T-cell (primary cell): ENCODE measurements at places on chromosomes 12 and 14.

GRCh38 chr14:97692084-97692483 lies 894.9 kb downstream of the VRK1 start:
- H3K4me1 ChIP-seq = peaks cover 2% of the 10 kb centered on the region
- H3K4me3 ChIP-seq = no peak overlapping the region
- H3K36me3 ChIP-seq = no peaks in the 10 kb centered on the region
- no peak for DNase-seq
- H3K27me3 ChIP-seq = no peaks in the 10 kb centered on the region

DNA sequence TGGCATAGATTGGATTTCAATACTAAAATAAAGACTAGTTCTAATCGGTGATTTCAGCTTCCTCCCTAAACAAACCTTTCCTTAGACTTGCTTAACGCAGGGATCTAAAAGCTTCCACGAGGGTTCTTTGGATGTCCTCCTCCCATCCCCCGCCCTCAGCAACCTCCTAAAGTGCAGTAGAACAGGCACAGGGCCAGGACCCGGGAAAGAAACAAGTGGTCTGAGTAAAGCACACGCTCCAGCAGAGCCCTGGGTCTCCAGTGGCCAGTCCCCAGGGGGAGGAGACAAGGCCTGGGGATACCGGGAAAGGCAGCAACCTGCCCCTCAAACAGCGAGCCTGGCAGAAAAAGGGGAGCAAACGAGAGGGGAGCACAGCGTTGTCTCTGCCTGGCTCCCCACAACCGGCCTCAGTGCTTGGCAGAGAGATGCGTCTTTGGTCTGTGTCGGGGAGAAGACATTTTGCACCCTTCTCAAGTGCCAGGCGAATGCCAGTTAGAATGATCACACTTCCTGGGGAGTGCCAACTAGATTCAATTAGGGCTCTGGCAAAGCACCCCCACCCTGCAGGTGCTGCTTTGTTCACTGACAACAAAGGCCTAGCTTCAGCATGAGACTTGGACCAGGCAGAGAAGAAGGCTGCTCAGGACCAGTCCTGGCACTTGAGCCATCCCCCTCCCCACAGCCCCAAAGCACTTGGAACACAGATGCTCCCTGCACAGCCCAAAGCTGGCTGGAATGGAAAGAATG lies 17.1 kb upstream of the SLC6A12 start:
- no peaks in the 10 kb centered on the region for H3K4me1 ChIP-seq
- no peak overlapping the region for H3K27ac ChIP-seq
- H3K27me3 ChIP-seq = no peaks in the 10 kb centered on the region
- H3K4me3 ChIP-seq = no peak overlapping the region
- H3K36me3 ChIP-seq = no peaks in the 10 kb centered on the region
- DNase-seq = no peak

GRCh38 chr12:132593938-132594358 lies 16.4 kb downstream of the LRCOL1 start:
- H3K27me3 ChIP-seq = no peaks in the 10 kb centered on the region
- no peak for DNase-seq
- H3K27ac ChIP-seq = no peak overlapping the region
- peaks cover 14% of the 10 kb centered on the region for H3K4me1 ChIP-seq
- H3K4me3 ChIP-seq = no peak overlapping the region

DNA sequence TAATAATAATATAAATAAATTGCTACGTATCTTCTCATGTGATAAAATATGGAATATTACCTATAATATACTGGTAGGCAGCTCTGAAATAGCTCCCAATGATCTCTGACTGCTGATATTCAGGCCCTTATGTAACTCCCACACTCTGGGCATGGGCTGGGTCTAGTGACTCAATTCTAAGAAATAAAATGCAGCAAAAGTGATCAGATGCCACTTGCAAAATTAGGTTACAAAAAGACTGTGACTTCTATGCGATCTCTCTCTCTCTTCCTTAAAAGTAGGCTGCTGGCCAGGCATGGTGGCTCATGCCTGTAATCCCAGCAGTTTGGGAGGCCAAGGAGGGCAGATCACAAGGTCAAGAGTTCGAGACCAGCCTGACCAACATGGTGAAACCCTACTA lies 10.3 kb upstream of the CACNB3 start:
- DNase-seq = no peak
- H3K27me3 ChIP-seq = no peaks in the 10 kb centered on the region
- no peaks in the 10 kb centered on the region for H3K4me1 ChIP-seq

- no peak overlapping the region for H3K27ac ChIP-seq
- H3K4me1 ChIP-seq = no peaks in the 10 kb centered on the region
- no peak for DNase-seq
- no peaks in the 10 kb centered on the region for H3K36me3 ChIP-seq
These were observed 11.6 kb upstream of the HECTD1 start for GRCh38 chr14:31219169-31219568.

- peaks cover 8% of the 10 kb centered on the region for H3K4me1 ChIP-seq
- H3K4me3 ChIP-seq = no peak overlapping the region
These were observed 28.2 kb downstream of the GTF2A1 start for GRCh38 chr14:81192594-81192993.

DNA sequence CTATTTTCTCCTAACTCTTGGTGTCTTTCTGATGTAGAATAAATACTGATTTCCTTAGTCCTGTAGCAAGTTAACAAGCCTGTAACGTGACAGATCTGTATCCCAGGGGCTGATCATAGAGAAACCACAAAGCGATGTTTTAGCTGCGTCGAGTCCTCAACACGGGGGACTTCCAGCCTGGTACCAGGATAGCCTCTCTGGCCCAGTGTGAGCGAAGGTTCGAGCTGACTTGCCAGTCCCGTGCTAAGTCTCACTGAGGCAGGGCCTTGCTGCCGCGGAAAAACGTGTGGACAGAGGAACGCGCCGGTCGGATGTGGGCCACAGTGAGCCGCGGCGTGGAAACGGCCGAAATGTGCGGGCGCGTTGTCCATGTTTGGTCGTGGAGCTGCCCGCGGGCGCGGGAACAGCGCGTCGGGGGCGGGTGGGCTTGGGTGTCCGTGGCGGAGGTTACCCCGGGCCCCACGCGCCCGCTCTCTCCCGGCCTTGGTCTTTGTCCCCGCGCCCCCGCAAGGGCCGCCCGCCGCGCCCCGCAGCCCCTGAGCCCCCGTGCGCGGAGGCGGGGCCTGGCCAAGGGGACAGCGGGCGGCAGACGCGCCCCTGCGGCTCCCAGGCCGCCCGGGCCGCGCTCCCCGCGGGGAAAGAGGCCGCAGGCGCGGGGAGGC lies 531 bp upstream of the EML1 start:
- H3K27me3 ChIP-seq = peaks cover 12% of the 10 kb centered on the region
- H3K4me3 ChIP-seq = peak overlapping the region; percentile 12
- no peaks in the 10 kb centered on the region for H3K4me1 ChIP-seq
- H3K27ac ChIP-seq = no peak overlapping the region
- no peaks in the 10 kb centered on the region for H3K36me3 ChIP-seq

DNA sequence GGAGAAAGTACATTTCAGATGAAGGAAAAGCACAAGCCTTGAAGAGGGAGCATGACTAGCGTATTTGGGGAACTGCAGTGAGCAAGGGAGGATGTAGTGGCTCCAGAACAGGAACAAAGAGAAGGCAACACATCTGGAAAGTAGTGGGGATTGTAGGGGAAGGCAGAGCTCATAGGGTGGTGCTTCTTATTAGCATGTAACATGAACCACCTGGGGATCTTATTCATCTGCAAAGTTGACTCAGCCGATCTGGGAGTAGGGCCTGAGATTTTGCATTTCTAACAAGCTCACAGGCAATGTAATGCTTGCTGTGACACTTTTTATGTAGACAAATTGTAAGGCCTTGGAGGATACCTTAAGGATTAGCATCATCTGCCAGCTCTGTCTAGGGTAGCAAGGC lies 447.3 kb downstream of the NELL2 start:
- H3K36me3 ChIP-seq = no peaks in the 10 kb centered on the region
- no peak for DNase-seq
- no peaks in the 10 kb centered on the region for H3K4me1 ChIP-seq
- H3K27me3 ChIP-seq = no peaks in the 10 kb centered on the region
- no peak overlapping the region for H3K4me3 ChIP-seq
- H3K27ac ChIP-seq = no peak overlapping the region

GRCh38 chr14:92266216-92266615 lies 56.7 kb upstream of the SLC24A4 start:
- no peak overlapping the region for H3K27ac ChIP-seq
- no peaks in the 10 kb centered on the region for H3K27me3 ChIP-seq
- H3K4me3 ChIP-seq = no peak overlapping the region

DNA sequence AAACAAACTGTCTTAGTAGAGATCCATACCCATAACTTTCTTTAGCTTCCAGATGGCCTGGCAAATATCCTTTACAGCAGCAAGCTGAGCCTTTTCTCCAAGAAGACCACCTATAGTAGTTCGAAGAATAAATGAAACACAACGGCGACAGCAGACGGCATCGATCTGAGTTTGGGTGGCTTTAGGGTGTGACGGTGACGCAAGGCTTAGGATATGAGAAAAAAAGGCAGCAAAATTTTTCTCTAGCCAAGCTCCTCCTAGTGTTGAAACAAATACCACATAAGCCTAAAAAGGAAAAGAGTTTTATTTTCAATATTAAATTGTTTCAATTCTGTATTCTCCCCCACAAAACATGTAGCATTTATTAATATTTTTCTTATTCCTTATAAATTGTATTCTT lies 33.3 kb downstream of the HEATR5A start:
- H3K36me3 ChIP-seq = peaks cover 16% of the 10 kb centered on the region
- H3K4me3 ChIP-seq = no peak overlapping the region
- H3K27ac ChIP-seq = no peak overlapping the region
- no peaks in the 10 kb centered on the region for H3K27me3 ChIP-seq
- no peak for DNase-seq
- no peaks in the 10 kb centered on the region for H3K4me1 ChIP-seq

DNA sequence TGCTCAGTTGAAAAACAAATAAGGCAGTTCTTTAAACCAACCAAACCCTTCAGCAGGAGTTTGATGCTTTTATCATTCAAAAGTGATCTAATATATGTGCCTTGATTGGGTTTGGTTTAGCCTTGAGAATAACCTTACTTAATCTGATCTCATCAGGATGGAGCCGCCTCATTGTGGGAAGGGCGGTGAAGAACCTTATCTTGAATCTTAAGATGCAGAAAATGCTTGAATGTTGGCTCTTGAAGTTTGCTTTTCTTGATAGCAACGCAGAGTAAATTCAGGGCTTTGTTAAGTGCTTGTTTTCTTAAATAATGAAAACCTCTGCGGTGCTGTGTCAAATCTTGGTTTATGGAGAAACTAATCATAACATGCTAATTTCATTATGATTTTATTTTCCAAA lies 138.2 kb downstream of the MON2 start:
- peaks cover 11% of the 10 kb centered on the region for H3K4me1 ChIP-seq
- no peaks in the 10 kb centered on the region for H3K27me3 ChIP-seq
- H3K27ac ChIP-seq = peak overlapping the region; percentile 100
